Ovary (tissue), 10 donors: ENCODE measurements at places on chromosomes 1 and 21. TPM values are rescaled to one million over a fixed set of nuclear protein-coding genes. Genes with fewer than 3 reads are reported as not detected.

Gene HTR6
- not detected for total RNA-seq

Gene FYB2
- 1.2 TPM for total RNA-seq

Gene DCDC2B
- total RNA-seq: not detected

Gene CFHR2
- total RNA-seq: not detected

Gene LENEP
- not detected for total RNA-seq

Gene CD1D
- total RNA-seq: 0.18 TPM

Gene GREM2
- 5.4 TPM for total RNA-seq

Gene IFI44
- total RNA-seq: 14.5 TPM

Gene USP21
- total RNA-seq: 38.5 TPM

GRCh38 chr1:160376525-160377131 is 9.8 kb downstream of the NHLH1 start:
- no peak overlapping the region for H3K4me3 ChIP-seq
- no peaks in the 10 kb centered on the region for H3K4me1 ChIP-seq
- no peak for DNase-seq
- no peaks in the 10 kb centered on the region for H3K27me3 ChIP-seq
- H3K36me3 ChIP-seq: no peaks in the 10 kb centered on the region

DNA sequence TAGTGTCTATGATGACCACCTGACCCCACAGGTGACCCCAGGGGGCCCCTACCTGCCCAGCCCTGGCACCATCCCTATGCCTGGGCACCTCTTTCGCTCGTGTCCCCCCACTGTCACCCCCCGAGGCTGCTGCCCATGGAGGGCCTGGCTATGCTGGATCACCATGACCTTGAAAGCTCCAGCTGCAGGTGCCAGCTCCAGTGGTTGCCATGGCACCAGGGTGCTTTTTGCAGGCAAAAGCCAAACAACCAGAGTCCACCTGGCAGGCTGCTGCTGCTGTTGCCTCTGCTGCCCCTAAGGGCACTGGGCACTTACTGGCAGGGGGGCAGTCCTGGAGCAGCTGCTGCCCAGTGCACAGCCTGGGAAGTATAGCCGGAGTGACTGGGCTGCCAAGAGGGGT is 21.7 kb downstream of the ETNK2 start:
- H3K4me3 ChIP-seq: no peak overlapping the region
- H3K36me3 ChIP-seq: no peaks in the 10 kb centered on the region
- H3K4me1 ChIP-seq: peaks cover 17% of the 10 kb centered on the region
- no peaks in the 10 kb centered on the region for H3K27me3 ChIP-seq
- peak; percentile 70 for DNase-seq

GRCh38 chr1:247415423-247416361 is at the start of gene NLRP3:
NLRP3 (plus strand) TSS chr1:247416173; CDS start chr1:247418801, 2,628 bp downstream.
- no peak within 1 kb of the TSS for H3K27ac ChIP-seq
- DNase-seq: no peak
- H3K27me3 ChIP-seq: no peaks in the 10 kb centered on the region
- H3K4me3 ChIP-seq: no peak within 1 kb of the TSS
- H3K4me1 ChIP-seq: no peaks in the 10 kb centered on the region

- H3K27ac ChIP-seq: no peak overlapping the region
- no peak overlapping the region for H3K4me3 ChIP-seq
- peaks cover 10% of the 10 kb centered on the region for H3K4me1 ChIP-seq
- no peaks in the 10 kb centered on the region for H3K27me3 ChIP-seq
- H3K36me3 ChIP-seq: no peaks in the 10 kb centered on the region
- no peak for DNase-seq
Measured at GRCh38 chr1:180227861-180228647, 2.0 kb upstream of the LHX4 start.

DNA sequence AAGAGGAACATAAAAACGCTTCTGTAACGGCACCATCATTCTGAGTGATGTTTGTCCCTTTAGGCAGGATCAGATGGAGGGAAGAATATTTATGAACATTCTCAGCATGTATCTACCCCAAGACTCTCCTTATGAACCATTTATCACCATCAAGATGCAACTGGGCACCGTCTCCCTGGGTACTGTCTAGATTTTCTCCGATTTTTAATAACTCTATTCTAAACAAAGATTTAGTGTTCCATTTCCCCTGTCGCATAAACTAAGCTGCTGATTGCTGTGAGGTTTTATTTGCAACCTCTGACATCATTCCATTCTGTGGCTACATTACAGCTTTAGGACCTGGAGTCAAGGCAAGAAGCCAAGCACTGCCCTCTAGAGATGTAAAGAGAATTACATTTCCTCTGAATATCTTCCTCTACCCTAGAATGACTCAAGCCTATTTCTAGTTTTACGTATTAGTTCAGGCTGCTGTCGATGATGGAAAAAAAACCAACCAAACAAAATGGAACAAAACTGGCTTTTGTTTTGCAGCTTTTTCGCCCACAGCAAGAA is 130.1 kb upstream of the MAP1LC3C start:
- no peaks in the 10 kb centered on the region for H3K4me1 ChIP-seq
- no peak overlapping the region for H3K27ac ChIP-seq
- no peak overlapping the region for H3K4me3 ChIP-seq
- no peak for DNase-seq
- H3K27me3 ChIP-seq: no peaks in the 10 kb centered on the region

DNA sequence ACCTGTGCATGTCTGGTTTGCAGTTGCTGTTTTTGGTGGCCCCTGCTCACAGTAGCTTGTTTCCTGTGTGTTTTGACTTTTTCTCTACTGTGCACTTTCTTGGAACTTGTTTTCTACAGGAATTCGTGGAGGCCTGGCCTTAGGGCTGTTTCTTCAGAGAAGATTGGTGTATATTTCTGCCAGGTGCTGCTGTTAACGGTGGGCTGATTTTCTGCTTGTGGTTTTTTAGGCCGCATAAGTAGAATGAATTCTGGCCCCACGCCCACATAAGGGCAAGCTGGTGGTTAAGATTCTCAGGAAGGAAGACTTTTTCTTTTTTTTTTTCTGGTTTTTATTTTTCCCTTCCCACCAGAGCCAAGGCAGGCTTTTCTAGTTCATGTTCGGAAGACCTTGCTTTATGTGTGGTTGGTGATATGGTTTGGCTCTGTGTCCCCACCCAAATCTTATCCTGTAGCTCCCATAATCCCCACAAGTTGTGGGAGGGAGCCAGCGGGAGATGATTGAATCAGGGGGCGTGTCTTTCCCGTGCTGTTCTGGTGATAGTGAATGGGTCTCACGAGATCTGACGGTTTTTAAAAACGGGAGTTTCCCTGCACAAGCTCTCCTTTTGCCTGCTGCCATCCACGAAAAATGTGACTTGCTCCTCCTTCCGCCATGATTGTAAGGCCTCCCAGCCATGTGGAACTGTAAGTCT is 71.5 kb upstream of the DISP3 start:
- DNase-seq: no peak
- H3K27me3 ChIP-seq: no peaks in the 10 kb centered on the region
- H3K4me3 ChIP-seq: no peak overlapping the region
- no peaks in the 10 kb centered on the region for H3K36me3 ChIP-seq
- H3K4me1 ChIP-seq: no peaks in the 10 kb centered on the region
- H3K27ac ChIP-seq: no peak overlapping the region

GRCh38 chr1:109252893-109253802 is 3.8 kb downstream of the CELSR2 start:
- peak; percentile 17 for DNase-seq
- no peaks in the 10 kb centered on the region for H3K36me3 ChIP-seq
- peaks cover 4% of the 10 kb centered on the region for H3K4me1 ChIP-seq
- H3K4me3 ChIP-seq: no peak overlapping the region

GRCh38 chr1:170707959-170708655 is 44.2 kb downstream of the PRRX1 start:
- no peak for DNase-seq
- H3K4me1 ChIP-seq: no peaks in the 10 kb centered on the region
- H3K27me3 ChIP-seq: no peaks in the 10 kb centered on the region

DNA sequence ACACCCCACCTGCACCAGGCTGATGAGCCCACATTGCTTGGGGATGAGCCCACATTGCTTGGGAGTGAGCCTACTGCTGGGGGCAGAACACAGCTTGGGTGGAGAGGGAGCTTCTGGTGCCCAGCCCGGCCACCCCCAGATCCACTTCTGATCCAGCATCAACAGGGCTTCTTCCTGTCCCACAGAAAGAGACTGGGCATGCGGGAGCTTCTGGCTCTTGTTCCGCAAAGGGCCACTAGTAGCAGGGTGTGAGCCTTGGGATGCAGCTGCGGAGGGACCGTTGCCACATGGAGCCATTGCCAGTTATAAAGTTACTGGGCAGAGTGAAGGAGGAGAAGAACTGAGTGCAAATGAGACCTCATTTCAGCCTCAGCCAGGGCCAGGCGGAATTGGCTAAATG is 36.3 kb downstream of the PKP1 start:
- no peak for DNase-seq
- no peak overlapping the region for H3K4me3 ChIP-seq
- no peaks in the 10 kb centered on the region for H3K4me1 ChIP-seq
- H3K27me3 ChIP-seq: no peaks in the 10 kb centered on the region
- H3K36me3 ChIP-seq: no peaks in the 10 kb centered on the region

DNA sequence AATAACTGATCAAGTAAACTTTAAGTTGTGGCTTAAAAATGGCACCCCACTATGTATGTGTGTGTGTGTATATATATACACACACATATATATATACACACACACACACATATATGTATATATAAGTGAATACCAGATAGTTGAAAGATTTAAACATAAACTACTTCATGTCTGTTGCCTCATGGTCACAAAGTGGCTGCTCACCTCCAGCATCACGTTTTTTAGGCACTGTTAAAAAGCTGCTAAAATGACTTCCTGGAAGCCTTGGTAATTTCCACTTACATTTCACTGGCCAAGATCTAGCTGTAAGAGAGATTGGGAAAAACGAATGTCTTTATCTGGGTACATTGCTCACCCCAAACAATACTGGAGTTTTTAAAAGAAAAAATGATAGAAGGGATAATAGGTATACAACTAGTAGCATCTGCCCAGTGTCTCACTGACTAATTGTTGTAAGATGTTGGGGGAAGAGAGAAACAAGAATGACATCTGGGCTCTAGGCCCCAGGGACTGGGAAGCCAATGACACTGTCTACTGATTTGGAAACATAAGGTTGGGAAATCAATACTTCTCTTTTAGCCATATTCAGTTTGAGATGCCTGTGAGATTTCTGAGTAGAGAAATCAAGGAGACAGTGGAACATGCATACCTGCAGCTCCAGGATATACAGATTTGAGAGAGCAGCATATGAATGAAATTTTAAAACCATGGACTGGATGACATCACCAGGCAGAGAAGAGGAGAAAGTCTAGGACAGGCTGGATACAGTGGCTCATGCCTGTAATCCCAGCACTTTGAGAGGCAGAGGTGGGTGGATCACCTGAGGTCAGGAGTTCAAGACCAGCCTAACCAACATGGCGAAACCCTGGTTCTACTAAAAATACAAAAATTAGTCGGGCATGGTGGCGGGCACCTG is 42.8 kb downstream of the CLDN14 start:
- H3K27me3 ChIP-seq: no peaks in the 10 kb centered on the region
- no peak for DNase-seq
- H3K4me3 ChIP-seq: no peak overlapping the region

DNA sequence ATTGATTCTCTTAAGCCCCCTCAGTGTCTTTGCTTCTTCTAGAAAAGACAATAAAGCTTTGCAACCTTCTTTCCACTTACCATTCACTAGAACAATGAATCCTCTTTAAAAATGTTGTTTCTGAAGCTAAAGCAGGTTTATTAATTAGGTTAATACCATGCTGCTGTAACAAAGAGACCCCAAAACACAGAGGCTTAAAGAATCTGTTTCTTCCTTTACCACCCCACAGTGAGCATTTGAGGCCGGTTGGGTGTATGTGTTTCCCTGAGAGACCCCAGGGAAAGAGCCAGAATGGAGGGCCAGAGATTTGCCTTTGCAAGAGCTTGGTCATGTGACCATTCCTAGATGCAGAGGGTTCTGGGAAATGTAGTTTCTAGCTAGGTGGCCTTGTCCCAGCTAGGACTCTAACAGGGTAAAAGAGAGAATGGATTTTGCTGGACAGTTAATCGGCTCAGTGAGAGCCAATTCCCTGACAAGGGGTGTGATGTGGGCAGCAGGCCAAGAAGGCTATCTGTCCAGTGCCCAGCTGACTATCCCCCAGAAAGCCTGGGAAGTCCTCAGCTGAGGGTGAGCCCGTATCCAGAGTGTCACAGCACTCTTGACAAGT is 191.8 kb upstream of the TMEM51 start:
- H3K4me1 ChIP-seq: no peaks in the 10 kb centered on the region
- no peak overlapping the region for H3K4me3 ChIP-seq
- H3K36me3 ChIP-seq: no peaks in the 10 kb centered on the region
- no peaks in the 10 kb centered on the region for H3K27me3 ChIP-seq

DNA sequence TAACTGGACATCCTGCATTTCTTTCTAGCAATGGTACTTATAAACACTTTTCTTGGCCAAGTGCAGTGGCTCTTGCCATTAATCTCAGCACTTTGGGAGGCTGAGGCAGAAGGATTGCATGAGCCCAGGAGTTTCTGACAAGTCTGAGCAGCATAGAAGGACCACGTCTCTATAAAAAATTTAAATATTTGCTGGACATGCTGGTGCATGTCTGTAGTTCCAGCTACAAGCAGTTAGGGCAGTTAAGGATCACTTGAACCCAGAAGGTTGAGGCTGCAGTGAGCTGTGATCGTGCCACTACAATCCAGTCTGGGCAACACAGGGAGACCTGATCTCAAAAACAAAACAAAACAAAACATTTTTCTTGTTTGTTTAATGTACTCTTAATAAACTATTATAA is 434.0 kb downstream of the PLA2G4A start:
- H3K4me1 ChIP-seq: no peaks in the 10 kb centered on the region
- H3K27ac ChIP-seq: no peak overlapping the region
- DNase-seq: no peak

DNA sequence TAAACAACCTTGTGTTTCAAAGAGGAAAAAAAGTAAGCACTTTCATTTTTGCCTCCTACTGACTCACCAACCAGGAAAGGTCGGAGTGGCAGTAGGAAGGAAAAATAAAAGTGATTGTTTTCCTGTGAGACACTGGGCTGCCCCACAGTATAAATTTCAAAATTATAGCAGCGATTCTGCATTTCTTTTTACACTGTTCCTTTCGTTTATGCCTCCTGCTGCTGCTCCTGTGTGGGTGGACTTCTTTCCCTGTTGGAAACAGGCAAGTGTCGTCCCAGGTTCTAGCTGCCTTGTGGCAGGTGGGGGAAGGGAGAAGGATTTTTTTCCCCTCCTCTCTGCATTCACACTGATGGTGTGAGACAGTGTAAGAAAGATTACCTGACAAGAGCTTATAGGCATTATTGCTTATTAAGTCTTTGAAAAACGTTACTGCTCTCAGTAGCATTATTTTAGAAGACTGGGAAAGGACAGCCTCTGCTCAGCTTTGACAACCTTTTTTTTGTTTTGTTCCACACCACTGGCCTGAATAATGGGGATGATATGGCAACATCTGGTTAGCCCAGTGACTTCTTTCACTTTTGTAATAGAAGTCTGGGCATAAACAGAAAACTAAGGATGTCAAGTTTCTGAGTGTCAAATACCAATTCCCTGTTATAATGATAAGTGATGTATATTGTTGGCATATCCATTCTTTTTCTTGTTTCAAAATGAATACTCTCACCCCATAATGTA is 77.9 kb downstream of the NEK7 start:
- peaks cover 1% of the 10 kb centered on the region for H3K4me1 ChIP-seq
- H3K4me3 ChIP-seq: no peak overlapping the region
- H3K27ac ChIP-seq: no peak overlapping the region

- DNase-seq: no peak
- peaks cover 4% of the 10 kb centered on the region for H3K4me1 ChIP-seq
- H3K27ac ChIP-seq: no peak overlapping the region
- H3K36me3 ChIP-seq: no peaks in the 10 kb centered on the region
- H3K27me3 ChIP-seq: no peaks in the 10 kb centered on the region
- H3K4me3 ChIP-seq: no peak overlapping the region
Measured at GRCh38 chr1:17315542-17316130, 7.6 kb downstream of the PADI4 start.

GRCh38 chr1:9890224-9890731 is 19.8 kb downstream of the CTNNBIP1 start:
- H3K36me3 ChIP-seq: no peaks in the 10 kb centered on the region
- H3K27me3 ChIP-seq: no peaks in the 10 kb centered on the region
- H3K4me1 ChIP-seq: peaks cover 3% of the 10 kb centered on the region
- peak; percentile 87 for DNase-seq
- no peak overlapping the region for H3K27ac ChIP-seq
